Activated naive CD4-positive, alpha-beta T cell treated with anti-CD3 and anti-CD28 coated beads, Interleukin-2, amount 50 U/mL, for 16 hours (primary cell): ENCODE measurements at places on chromosomes 3 and 15.
A peak's percentile ranks its signal among the peaks of the same experiment; 100 is the strongest.

GRCh38 chr15:74157868-74158827, 15.4 kb upstream of the ISLR start:
- DNase-seq = no peak

GRCh38 chr3:178583963-178584575, 47.8 kb downstream of the KCNMB2 start:
- DNase-seq = no peak

DNA sequence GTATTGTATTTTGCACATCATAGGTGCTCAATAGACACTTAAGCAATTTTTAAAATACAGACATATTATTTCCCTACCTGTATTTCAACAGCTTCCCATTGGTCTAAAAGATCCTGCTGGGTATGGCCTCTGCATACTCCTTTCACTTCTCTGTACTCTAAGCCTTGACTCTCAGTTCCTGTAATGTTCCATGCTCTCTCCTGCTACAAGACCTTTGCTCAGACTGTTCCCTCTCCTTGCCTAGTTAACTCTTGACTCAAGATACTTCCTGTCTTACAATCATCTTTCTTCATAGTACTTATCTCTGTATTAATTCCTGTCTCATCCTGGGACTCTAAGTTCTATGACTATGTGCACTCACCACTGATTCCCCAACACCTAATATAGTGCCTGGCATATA, 1.7 kb downstream of the SCN11A start:
- no peak for DNase-seq

DNA sequence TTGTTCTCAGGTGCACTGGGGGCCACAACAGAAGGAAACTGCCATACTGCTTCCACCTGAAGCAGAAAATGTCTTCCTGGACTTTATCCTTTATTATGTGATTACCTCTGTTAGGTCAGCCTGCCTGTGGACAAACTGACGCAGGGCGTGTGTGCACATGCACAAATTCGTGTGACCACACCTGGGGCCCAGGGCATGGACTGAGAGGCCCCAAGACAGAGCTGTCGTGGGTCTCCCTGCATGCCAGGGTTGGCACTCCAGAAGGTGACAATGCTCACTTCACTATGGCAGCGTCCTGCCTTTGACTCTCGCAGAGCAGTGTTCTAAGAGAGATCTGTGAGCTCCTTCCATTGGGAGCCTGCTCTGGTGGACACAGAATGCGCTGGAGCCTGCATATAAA, 34.5 kb downstream of the CCDC12 start:
- no peak for DNase-seq

GRCh38 chr3:195907684-195907933, 742 bp downstream of the TNK2 start:
- no peak for DNase-seq

GRCh38 chr3:175001091-175001490, 142.0 kb downstream of the NAALADL2 start:
- no peak for DNase-seq

DNA sequence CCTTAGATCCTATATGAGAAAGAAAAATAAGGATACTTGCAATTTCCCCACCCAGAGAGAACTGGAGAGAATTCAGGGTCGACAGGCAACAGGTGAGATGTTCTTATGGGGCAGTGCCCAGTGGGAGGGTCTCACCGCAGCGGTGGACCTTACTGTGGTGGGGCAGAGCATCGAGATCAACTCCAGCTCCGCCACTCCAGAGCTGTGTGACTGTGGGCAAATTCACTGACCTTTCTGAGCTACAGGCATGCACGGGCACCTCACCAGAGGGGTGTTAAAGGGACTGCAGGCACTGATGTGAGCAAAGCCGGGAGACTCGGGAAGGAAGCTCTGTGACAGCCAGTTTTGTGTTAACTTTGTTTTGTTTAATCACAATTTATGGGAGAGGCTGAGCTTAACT, 30.9 kb downstream of the RGMA start:
- DNase-seq = no peak

- DNase-seq = no peak
Measured at GRCh38 chr3:134803051-134803505, 8.0 kb downstream of the EPHB1 start.

- no peak for DNase-seq
Measured at GRCh38 chr3:185270262-185270955, 16.6 kb upstream of the EHHADH start.

GRCh38 chr3:37492468-37492867, 318.1 kb upstream of the LRRFIP2 start:
- no peak for DNase-seq

DNA sequence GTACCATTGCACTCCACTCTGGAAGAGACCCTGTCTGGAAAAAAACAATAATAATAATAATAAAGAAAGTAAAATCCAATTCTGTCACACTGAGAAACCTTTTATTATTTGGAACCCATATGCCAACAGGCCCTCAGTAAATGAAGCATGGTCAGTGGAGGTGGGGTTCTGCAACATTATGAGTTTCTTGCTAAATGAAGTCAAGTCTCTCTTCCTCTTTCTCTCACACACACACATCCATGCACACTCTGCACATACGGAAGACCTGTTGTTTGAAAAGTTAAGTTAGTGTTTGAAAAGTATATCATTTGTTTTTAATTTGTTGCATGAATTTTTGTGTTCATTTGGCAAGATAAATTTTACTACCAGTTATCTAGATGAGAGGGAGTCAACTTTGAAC, 27.8 kb downstream of the GAP43 start:
- DNase-seq = no peak

DNA sequence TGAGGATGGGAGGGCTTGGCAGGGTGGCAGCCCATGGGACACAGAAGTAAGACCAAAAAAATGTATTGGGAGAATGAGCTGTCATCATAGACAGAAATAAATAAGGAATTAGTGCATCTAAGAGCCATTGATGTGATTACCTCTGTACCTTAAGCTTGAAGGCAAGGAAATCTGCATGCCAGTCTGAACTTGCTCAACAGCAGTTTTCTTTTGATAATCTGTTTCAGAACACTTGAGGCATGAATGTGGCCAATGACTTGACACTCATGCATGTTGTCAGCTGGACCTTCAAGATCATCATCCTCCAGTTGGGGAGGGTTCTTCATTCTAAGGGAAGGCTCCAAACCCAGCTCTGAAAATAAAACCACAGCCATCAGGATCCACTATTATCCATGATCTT, 148.5 kb downstream of the DCLK3 start:
- DNase-seq = no peak

- peak; percentile 54 for DNase-seq
Measured at GRCh38 chr3:155744010-155744625, 753 bp downstream of the PLCH1 start.

DNA sequence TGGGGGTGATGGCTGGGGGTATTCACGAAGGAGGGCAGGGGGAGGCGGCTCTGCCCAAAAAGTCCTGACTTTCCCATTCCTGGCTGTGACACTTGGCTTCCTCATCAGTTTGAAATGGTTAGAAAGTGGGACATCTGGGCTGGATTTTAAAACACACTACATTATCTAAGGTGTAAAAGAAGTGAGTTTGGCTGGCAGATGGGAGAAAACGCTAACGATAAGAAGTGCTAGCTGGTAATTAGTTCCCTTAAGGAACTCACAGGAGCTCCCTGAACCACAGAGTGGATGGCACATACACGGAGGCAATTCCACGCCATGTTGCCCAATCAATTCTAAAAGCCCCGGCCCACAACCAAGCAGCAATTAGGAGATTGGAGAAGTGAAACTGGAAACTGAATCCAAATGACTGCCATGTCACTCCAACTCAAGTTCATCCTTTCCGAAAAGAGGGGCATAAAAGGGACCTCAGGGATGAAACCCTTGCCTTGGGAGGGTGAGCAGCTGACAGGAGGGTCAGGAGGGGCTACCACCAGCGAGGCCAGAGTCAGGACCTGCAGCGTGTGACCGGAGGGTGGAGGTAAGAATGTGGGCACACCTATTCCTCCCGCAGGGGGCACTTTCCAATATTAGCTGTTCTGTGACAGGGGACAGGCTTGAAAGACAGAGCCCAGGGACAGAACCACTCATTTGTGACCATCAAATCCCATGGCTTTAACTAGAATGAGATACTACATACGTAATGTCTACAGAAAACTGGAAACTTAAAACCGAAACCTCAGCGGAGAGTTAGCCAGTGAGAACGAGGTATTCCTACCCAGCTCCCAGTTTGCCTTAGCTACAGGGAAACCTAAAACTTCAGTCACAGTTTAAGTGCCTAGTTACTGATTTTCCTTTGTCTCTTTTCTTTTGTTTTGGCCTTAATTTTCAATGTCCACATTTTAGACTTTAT, 95.3 kb upstream of the OXTR start:
- no peak for DNase-seq

DNA sequence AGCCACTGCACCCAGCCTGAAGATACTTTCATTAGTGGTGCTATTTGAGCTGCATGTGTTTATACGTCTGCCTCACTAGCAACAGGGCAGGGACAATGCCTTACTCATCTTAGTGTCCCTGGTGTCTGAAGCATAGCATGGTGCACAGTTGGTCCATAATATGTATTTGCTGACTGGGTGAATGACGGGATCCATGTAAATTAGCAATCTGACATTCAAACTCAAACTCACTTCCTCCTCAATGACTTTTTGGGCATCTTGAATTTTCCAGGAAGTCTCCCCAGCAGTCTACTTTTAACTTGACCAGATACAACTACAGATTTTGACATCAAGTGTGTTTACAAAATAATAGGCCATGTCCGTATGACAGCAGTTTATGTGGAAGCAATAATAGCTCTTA, 3.0 kb upstream of the LDHAL6B start:
- no peak for DNase-seq

- no peak for DNase-seq
Measured at GRCh38 chr3:70256566-70256965, 55.9 kb downstream of the MDFIC2 start.

DNA sequence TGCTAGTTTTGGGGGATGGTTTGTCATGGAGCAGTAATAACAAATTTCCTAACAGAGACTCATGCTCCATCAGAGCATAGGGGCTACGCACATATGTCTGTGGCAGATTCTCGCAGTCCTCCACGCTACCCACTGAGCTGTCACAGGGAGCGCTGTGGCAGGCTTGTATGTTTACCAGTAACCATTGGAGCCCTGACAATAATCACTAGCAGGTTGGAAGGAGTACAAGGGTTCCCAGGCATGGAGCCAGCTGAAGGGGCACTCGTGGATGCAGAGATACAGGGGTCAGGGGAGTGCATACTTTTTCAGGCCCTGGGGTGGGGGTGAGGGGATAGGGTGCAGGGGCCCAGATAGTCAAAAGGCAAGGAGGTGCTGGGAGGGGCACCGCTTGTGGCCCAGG, 7.9 kb upstream of the GP9 start:
- DNase-seq = no peak

DNA sequence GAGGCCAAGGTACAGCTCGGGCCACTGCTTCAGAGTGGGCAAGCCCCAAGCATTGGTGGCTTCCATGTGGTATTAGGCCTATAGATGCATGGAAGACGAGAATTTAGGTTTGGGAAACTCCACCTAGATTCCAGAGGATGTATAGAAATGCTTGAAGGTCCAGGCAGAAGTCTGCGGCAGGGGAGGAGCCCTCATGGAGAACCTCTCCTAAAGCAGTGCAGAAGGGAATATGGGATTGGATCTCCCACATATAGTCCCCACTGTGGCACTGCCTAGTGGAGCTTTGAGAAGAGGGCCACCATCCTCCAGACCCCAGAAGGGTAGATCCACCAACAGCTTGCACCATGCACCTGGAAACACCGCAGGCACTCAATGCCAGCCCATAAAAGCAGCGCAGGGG, 48.1 kb upstream of the XXYLT1 start:
- no peak for DNase-seq

- DNase-seq = no peak
Measured at GRCh38 chr15:80832686-80833085, 53.5 kb downstream of the CEMIP start.

DNA sequence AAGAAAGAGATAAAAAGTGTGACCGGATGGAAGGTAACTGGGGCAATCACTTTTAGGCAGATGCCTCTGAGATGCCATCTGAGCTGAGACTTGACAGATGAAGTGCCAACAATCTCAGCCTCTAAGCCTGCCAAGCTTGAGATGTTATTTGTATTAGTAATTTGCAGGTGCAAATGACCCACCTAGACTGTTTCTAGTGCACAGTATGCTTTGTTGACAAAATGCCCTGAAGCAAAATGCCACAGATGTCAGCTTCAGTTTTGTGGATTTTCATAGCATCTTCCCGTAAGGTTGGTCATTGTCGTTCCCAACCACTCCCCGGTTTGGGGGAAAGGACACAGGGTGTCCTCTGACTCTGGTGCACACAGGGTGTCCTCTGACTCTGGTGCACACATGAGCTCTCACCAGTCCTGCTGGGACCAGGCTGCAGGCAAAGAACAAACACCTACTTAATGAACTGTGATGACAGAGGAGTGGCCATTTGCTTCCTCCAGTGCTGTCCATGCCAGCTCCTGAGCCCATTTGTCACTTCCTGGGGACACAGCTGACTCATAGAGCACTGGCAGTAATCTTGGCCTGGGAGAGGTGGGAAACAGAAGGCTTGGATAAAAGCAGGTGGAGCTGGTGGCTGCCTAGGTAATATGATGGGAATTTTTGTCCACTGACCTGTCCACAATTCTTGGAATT, 16.7 kb upstream of the PPP1R2 start:
- no peak for DNase-seq

- DNase-seq = no peak
Measured at GRCh38 chr3:123406598-123406997, 42.3 kb downstream of the ADCY5 start.

GRCh38 chr3:160106905-160107861, 118.0 kb upstream of the C3orf80 start:
- no peak for DNase-seq

DNA sequence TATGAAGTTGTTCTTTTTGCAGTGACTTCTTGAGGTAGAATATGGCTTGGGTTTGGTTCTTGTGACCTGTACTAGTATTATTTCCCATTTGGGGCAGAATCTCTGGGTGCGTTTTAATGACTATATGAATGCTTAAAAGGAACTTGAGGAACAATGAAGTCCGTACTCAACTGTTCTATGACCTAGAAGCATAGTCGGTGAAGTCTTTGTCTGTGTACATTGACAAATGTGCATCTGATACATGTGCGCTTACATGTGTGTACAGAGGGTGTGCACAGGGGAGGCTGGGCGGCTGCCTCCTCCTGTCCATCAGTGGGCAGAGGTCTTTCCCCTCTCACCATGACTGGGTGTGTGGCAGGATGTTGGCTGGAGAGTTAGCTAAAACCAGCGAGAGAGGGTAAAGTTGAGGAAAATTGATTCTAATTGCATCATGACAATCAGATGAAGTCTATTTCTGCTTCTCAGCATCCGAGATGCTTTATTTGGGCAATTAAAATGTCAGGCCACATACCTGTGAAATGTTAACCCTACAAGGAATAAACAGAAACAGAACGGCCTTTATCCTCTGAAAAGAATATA, 1.0 kb upstream of the NR2F2 start:
- DNase-seq = no peak

DNA sequence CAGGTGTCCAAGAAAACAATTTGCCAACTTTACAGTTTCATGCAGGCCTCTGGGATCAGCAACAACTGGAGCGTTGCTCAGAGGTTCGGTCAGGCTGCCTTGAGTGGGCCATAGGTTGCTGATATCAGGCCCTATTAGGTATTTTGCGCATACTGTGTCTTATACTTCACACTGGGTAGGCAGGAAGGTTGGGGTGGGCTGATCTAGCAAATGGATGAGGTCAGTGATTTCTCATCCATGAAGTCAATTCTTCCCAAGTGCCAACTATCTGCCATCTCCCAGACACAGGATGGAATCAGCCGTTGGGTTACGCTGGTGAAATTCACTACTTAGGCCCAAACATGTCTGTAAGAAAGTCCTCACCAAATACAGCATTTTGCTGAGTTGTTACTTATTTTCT, 77.6 kb downstream of the SLC7A14 start:
- no peak for DNase-seq
